ENCODE measurements at places on chromosomes 3 and 15.

GRCh38 chr3:59654123-59654479 lies 604.3 kb upstream of the CFAP20DC start:
- DNase-seq = no peak

DNA sequence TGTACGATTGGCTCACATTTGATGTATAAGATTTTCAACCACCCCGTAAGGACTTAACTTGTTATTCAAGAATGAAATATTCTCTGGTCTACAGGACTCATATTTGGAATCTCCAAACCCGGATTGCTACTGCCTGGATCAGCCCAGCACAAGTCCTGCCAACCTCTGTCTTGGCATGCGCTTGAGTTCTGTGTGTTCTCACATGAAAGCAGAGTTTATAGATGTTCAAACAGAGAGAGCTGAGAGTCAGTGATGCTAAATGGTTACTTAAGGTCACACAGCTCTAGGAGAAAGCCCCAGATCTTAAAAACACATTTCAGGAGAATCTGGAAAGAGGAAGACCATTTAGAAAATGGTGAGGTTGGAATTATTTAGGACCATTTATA lies 268.0 kb upstream of the TBL1XR1 start:
- DNase-seq = no peak

DNA sequence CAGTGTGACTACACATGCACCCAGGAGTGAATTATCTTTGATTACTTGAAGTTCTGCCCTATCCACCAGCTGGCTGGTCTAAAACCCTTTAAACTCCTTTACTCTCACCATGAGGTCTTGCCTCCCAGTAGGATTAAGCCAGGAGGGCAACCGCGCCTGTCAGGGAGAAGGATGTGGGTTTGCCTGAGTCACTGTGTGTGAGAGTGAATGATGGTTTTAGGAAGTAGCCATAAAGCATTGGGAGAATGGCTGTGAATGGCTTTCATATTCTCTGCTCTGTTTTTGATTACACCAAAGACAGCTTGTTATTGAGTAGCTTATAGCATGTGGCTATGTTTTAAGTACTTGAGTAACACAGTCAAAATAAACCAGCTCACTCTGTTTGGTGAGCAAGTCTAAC lies 637.7 kb upstream of the TBL1XR1 start:
- DNase-seq = no peak

DNA sequence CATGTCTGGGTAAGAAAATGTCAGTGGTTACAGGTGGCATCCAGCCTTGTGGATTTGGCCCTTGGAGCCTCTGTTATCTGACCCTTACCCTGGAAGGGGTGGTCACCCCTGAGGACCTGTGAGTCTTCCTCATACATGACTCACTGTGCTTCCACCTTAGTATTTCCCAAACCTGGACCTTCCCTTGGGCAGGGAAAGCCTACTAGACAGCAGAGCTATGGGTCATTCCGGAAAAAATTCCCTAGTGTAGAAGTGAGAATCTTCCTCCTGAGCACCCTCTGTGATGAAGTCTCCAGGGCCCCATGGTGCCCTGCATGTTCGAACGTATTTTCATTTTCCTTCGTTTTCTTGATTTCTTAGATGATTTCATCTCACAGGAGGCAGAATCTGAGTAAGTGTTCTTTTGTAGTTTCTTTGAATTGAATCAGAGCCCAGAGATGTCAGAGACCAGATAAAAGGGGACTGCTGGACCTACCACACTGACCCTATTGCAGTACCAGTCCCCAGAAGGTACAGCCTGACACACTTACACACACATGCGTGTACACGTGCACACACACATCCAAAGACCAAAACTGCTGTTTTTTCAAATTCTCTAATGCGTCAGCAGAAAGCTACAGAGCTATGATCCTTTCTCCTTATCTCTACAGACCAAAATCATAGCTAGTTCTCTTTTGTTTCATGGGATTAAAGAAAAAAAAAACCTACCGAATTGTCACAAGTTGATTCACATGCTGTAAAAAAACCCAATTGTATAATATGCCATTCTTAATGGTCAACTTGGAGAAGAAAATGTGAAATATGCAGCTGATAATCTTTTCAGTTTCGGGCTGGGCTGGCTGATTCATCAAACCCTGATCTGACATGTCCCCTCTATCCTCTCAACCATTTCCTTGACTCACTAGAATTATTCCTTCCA lies 50.5 kb upstream of the ARHGEF3 start:
- no peak for DNase-seq

DNA sequence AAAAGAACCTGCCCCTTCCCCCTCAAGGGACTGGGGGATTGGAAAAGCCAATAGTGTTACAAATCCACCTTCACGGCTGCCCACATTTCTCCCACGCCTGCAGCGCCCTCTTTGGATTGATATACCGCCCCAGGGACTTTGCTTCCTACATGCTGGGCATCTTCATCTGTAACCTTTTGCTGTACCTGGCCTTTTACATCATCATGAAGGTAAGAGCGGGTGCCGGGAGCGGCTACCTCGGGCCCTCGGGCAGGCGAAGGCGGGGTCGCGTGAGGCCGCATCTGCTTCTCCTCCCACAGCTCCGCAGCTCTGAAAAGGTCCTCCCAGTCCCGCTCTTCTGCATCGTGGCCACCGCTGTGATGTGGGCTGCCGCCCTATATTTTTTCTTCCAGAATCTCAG lies 73.1 kb downstream of the USF3 start:
- no peak for DNase-seq

GRCh38 chr3:114902691-114903101 lies 244.4 kb downstream of the ZBTB20 start:
- DNase-seq = no peak

Measured in NCI-H1092 treated with DMSO at 0.1 percent for 48 hours (cell line).